T-helper 22 cell (primary cell): ENCODE measurements at places on chromosomes 7 and 10.

- no peak for DNase-seq
Measured at GRCh38 chr7:25250386-25250785, 22.1 kb upstream of the NPVF start.

GRCh38 chr10:71085689-71086438, 126.5 kb upstream of the UNC5B start:
- DNase-seq, result no peak

GRCh38 chr10:77321838-77322237, 315.8 kb downstream of the KCNMA1 start:
- no peak for DNase-seq

DNA sequence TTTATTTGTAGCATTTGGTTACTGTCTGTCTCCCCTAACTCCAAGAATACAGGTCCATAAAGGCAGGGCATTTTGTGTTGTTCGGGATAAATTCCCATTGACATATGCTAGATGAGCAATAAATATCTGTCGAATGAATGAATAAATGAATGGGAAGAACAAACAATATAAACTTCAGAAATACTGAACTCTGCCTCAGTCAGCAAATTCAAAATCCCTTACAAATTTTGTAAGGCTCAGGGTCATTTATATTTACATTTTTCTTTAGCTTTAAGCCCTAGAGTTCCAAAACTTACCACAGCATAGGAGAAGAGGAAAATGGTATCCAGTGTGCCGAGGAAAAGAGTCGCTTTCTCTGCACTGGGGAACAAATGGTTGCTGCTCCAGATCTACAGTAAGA, 29.0 kb downstream of the SLC37A3 start:
- no peak for DNase-seq

GRCh38 chr10:124423813-124424212, 5.1 kb upstream of the OAT start:
- DNase-seq, result no peak

DNA sequence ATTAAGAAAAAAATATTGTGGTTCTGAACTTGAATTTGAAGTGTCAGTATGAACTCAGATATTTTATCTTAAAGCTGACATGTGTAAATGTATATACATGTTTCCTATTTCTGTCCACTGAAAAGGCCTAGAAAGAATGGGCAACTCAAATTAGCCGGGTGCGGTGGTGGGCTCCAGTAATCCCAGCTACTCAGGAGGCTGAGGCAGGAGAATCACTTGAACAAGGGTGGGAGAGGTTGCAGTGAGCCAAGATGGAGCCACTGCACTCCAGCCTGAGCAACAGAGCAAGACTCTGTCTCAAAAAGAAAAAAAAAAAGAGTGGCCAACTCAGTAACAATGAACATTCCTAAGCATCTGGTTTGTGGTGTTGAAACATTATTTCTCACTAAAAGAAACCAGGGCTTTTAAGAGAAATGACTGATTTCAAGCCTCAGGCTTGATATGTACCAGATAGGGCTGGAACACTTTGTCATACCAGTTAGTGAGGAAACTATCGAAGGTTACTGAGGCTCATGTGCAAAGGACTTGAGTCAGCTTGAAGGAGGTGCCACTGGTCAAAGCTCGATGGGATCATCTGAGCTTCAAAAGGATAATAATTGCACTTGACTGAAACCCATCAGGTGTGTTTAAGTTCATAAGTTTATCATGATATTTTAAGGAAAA, 40.5 kb downstream of the AOAH start:
- no peak for DNase-seq

GRCh38 chr7:35037211-35037525, at the start of gene DPY19L1:
TSS of gene DPY19L1 (minus strand) at chr7:35037485. CDS start at chr7:35037394, 91 bp downstream.
- no peak for DNase-seq

GRCh38 chr7:150341263-150342120, at the start of gene RARRES2:
TSS of gene RARRES2 (minus strand) at chr7:150341629. CDS start at chr7:150340609, 1,020 bp downstream.
- no peak for DNase-seq

GRCh38 chr10:98340940-98341310, 72.9 kb upstream of the LOXL4 start:
- DNase-seq, result no peak

DNA sequence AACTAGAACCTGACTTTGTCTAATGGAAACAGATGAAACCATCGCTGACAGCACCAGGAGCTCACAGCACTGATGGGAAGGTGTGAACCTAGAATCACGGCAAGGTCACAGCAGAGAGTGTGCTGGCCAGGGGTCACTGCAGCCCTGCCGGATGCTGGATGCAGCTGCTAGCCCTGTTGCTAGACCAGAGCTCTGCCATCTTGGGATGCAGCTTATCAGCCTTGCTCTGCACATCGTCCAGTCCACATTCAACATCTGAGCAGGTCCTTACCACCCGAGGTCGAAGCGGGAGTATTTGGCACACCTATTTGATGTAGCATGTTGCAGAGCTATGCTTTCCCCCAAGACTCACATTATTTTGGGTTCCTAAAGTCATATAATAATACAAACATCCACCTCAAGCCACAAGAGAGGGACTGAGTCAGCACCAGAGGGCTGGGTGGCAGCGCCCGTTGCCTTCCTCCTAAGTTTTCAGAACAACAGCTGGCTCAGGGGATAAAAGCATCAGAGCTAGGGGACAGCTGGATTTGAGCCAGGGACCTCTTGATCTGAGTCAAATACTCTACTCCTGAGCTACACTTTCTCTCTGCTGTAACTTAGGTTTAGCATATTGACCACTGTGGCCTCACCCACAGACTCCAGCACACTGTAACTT, 135.3 kb downstream of the ZNF467 start:
- no peak for DNase-seq

GRCh38 chr7:158404031-158404761, 183.4 kb downstream of the PTPRN2 start:
- DNase-seq, result no peak

GRCh38 chr7:90736968-90737939, 141.1 kb downstream of the CDK14 start:
- DNase-seq, result no peak
